ENCODE measurements at places on chromosomes 7 and 10. TPM values are rescaled to one million over a fixed set of nuclear protein-coding genes. Genes with fewer than 3 reads are reported as not detected.

The HECW1 gene
- total RNA-seq = not detected

DNA sequence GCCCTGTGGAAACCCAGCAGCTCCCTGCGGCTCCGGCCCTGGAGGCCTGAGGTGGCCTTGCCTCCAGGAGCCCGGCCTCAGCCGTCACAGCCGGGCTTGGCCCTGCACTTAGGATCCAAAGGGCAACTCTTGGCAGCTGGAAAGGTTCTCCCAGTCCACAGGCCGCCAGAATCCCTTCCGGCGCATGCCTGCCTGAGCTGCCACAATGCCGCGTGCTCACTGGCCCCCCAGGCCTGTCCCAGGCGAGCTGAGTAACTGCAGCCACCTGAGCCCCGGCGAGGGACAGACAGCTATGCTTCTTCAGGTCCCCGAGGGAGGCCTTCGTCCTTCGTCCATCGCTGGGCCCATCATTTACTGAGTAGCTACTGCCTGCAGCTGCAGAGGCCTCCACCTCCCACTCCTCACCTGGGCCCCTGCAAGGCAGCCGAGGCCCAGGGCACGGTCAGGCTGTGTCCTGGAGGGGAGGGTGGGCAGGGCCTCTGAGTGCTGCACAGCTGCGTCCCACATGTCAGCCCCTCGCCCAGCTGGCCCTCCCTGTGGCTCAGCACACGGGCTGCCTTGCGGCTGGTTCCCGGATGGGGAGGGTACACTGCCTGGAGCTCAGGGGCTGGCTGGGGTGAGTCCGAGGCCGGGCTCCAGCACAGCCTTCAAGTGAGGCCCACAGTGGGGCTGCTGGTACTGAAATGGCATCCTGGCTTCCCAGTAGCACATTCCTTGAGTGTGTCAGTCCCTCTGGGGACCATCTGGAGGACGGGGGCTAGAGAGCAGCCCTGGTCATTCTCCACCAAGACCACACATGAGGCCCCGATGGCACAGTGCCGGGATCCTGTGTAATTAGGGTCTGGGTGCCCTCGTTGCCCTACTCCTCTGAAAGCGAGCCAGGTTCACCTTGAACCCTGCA lies 172.5 kb downstream of the ELFN1 start:
- DNase-seq = peak; percentile 46

- no peak for DNase-seq
Observed at GRCh38 chr10:34045571-34046190, 711.2 kb upstream of the NRP1 start.

The CHST12 gene
- total RNA-seq = 55.8 TPM

All from suprapubic skin (tissue), 4 donors.